ENCODE measurements at places on chromosomes 2 and 18.

GRCh38 chr2:238786792-238787490 is 60.9 kb upstream of the TWIST2 start:
- DNase-seq = no peak

GRCh38 chr2:55311444-55311870 is 42.4 kb upstream of the MTIF2 start:
- DNase-seq = no peak

- DNase-seq = no peak
These were observed 31.3 kb downstream of the TMEM177 start for GRCh38 chr2:119710281-119710680.

- DNase-seq = no peak
These were observed 109.1 kb downstream of the PLEKHA3 start for GRCh38 chr2:178589335-178589734.

DNA sequence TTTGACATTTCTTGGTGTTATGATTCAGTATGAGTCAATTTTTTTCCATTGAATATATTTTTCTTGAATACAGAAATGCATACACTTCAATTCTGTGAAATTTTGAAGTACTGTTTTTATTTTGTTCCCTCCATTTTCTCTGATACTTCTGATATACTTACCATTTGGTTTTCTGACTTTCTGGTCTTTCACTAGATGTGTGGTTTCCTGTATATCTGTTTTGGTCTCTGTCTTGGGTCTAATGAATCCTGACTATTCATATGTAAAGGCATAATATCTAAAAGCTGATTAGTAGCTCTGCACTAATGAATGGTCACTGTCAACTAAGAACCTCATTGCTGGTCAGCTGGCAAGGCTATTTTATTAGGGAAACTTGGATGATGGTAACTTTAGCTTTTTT is 345.6 kb downstream of the GRB14 start:
- no peak for DNase-seq

GRCh38 chr2:69612200-69612599 is 31.3 kb downstream of the AAK1 start:
- DNase-seq = no peak

GRCh38 chr18:3059272-3059671 is 46.3 kb upstream of the LPIN2 start:
- no peak for DNase-seq

DNA sequence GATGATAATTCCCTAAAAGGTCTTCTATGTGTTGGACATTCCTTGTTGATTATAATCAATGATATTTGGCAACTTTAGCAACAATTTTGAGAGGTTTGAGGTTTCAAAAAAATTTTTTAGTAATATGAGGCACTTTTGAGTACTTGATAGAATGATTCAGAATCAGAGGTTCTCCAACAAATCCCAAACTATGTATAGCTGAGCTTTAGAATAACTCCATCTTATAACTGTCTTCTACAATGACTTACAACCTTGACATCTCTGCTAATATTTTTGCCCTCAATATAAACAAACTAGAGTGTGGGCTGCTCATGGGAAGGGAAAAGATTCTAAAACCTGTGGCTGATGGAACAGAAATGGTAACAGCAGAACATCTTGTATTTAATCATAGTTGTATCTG is 21.5 kb upstream of the SERPINB7 start:
- DNase-seq = no peak

GRCh38 chr2:100262046-100262445 is 60.3 kb downstream of the LONRF2 start:
- DNase-seq = no peak
